ENCODE measurements at places on chromosomes 6 and 20.

DNA sequence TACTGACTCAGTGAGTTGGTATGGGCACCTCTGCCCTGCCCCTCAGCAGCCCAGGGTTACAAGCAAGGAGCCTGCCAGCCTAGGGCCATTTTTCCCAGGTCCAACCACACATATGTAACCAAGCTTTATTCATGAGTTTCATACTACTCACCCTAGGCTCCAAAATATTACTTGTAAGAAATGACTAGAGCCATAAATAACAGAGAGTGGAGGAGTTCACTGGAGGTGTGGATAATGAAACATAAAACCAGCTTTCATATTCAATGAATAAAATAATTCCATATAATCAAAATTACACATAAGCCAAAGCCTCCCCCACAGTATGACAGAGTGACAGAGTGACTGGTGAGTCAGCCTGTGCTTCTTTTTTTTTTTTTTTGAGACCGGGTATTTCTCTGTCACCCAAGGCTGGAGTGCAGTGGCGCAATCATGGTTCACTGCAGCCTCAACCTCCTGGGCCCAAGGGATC is 229.8 kb upstream of the SASH1 start:
- no peak for DNase-seq

GRCh38 chr6:135972150-135972549 is 120.6 kb downstream of the PDE7B start:
- no peak for DNase-seq

DNA sequence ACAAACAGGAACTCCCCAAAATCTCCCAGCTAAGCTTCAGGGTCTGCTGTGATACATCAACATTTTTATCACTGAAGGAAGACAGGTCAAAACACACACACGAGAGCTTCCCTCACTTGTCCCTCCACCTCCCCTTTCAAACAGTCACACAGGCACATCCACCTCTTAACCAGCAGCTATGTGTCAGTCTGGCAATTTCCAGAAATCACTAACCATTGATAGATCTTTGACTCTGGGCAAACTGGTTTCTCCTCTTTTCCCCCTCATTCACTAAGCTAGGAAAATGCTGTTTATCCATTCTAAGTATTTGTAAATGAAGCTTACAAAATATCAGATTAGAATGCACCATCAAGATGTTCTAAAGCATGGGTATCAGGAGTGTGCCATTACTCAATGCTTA is 87.8 kb downstream of the DCDC2 start:
- DNase-seq: no peak

DNA sequence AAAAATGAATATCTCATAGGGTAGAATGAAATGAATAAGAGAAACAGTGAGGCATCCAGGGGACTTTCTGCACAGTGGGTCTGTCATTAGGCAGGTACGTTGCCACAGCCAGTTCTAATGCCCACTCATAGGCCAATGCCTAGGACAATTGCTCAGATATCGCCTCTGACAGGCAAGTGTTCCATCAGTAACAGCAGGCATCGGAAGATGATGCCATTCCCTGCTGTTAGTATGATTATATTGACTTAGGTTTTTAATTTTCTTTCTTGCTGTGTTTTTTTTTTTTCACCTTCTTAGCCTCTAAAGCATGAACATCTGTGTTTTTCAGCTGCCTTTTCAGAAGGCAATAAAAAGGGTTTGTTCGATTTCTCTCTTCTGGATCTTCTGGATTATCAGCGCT is 90.7 kb downstream of the PRL start:
- DNase-seq: no peak

- no peak for DNase-seq
Measured at GRCh38 chr6:45420909-45421708, 43.4 kb upstream of the SUPT3H start.
